ENCODE measurements at places on chromosomes 16 and 17.

DNA sequence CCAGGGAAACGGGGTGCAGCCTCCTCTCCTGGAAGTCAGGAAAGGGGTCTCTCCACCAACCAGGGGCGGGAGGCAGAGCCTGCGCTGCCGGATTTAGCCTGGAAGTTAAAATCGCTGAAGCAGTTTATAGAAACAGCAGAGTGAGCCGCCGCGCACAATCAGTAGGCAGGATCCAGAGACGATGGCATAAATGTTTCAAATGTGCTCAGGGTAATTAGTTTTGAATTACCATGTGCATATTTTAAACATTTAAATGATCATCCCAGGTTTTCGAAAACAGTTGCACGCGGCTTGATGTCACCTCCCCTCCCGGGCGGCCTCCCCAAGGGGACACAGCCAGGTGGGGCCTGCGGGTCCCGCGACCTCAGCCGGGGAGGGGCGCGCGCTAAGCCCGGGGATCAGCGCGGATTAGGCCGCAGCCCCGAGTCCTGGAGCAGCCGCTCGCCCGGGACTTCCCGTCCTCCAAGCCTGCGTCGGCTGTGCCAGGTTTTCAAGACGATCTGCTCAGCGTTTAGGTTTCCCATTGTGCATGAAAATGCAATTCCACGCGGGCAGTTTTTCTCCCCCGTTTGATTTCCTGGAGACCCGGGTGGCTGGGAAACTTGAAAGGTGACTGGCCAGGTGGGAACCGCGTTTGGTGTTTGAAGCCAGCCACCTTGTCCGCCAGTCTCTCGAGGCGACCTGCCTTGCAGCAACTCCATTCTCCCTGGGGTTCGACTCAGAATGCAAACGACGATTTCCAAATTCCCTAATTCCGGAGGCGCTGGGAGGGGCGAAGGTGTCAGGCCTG lies 78.3 kb downstream of the RPA1 start:
- DNase-seq = peak; percentile 13

GRCh38 chr16:4240624-4241023 lies 1.3 kb downstream of the SRL start:
- no peak for DNase-seq

GRCh38 chr16:53771655-53772497 lies 67.9 kb downstream of the FTO start:
- DNase-seq = no peak

DNA sequence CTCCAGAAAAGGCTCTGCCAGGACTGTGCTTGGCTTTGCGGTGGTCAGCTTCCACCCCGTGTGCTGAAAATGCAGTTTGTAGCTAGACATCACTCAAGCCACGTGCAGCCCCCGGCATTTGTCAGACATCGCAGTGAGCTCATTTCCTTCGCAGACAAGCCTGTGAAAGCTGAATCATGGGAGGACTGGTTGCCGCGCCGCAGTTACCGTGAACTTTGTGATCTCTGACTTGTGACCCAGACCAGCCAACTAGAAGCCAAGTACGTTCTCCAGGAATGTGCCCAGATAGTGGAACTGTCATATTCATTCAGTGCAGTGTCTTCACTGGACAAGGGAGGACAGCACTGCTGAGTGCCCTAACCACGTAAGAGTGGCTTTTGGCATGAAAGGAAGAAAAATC lies 58.1 kb downstream of the NDE1 start:
- no peak for DNase-seq

DNA sequence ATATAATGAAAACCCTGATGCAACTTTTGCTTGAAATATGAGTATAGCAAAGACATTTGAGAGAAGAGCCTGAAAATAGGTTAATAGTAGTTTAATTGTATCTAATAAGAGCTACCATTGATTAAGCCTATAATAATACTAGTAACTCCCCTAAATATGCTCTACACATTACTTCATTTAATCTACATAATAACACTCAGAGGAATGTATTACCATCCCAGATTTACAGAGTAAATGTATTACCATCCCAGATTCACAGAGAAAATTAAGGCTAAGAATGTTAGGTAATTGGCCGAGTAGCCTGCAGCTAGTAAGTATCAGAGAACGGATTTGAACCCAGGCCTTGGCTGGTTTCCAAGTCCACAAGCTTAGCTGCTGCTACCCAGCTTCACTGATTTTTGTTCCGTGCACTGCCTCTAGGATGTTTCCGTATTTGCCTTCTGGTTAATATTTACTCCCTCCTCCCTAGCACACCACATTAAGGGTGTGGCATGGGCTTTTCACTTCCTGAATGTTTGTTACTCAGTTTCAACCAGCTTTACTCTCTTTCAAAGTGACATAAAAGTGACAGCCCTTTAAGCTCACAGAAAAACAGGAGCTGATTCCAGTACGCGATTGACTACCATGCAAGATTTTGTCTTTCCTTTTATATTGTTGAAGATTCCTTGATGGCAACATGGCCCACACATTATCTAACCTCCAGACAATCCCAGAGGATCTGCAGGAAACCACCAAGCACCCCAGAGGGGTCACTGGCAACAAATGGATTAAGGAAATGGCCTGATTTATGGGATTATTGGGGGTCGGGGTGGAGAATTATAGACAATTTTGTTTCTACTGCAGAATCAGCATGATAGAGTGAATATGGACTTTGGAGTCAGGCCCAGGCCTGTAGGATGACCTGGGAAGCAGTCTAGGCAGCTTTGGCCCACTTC lies 26.7 kb upstream of the TOX3 start:
- DNase-seq = no peak

GRCh38 chr16:85637061-85637807 lies 24.1 kb downstream of the GSE1 start:
- no peak for DNase-seq

DNA sequence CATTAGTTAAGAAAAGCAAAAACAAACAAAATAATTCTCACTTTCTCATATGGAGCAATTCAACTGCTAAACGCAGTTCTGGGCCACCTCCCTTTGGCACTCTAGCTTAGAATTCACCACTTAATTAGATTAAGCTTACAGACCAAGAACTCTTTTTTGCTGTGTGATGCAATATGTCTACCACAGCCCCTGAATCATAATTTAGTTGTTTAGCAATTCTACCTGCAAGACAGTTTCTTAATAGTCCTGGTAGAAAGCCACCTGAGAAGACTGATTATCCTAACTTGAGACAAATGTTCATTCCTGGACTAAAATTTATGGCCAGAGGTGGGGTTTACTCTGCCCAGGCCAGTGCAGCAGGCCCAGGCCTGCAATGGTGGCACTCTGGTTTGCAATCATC lies 205.9 kb downstream of the HS3ST3A1 start:
- no peak for DNase-seq

GRCh38 chr16:63129411-63130125 lies 1093.3 kb upstream of the CDH8 start:
- no peak for DNase-seq

DNA sequence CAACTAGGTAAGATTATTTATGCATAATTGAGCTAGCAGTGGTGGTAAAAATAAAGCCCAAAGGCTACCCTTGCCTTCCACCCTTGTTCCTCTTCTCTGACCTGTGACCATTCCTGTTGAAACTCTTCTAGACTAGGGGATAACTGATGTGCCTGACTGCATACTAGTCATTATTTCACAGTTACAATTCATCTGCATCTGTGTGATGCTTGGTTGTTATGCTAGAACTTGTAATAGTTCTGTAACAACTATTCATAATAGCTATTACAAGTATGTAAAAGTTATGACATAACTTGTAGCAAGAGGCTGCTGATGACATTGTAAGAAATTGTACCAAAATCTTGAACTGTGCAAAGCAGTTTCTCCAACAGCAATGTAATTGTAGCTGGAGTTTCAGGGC lies 2.4 kb upstream of the VAC14 start:
- no peak for DNase-seq

DNA sequence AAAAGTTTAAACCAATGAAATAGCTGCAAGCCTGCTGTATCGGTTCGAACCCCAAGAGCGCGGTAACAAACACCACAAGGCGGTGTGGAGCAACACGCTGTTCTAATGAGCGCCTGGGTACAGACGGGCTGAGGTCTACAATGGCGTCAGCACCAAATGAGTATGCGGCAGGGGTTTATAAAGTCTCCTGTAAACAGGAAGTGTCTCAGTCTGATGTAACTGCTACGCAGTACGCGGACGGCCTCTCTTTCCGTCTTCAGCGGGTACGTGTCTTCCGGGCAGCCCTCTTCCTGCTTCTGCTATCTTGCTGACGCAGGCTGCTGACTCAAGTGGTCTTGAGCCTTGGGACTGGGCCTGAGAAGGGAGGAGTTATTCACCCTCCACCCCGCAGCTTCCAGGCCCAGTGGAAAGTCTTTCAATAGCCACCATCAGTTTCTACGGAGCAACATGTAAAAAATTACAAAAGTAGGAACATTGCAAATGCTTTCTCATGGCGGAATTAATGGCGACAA lies 40.5 kb upstream of the KCNJ2 start:
- no peak for DNase-seq

GRCh38 chr16:73019457-73020362 lies 28.2 kb downstream of the ZFHX3 start:
- no peak for DNase-seq

DNA sequence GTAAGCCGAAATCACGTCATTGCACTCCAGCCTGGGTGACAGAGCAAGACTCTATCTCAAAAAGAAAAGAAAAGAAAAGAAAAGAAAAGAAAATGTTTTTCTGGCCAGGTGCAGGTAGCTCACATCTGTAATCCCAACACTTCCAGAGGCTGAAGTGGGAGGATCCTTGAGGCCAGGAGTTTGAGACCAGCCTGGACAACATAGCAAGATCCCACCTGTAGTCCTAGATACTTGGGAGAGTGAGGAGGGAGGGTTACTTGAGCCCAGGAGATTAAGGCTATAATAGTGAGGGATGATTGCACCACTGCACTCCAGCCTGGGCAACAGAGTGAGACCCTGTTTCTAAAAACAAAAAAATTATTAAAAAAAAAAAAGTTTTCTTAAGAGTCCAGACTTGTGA lies 2.5 kb upstream of the ATP5MC1 start:
- DNase-seq = no peak

- no peak for DNase-seq
Observed at GRCh38 chr16:57144027-57144426, 41.8 kb downstream of the PSME3IP1 start.

DNA sequence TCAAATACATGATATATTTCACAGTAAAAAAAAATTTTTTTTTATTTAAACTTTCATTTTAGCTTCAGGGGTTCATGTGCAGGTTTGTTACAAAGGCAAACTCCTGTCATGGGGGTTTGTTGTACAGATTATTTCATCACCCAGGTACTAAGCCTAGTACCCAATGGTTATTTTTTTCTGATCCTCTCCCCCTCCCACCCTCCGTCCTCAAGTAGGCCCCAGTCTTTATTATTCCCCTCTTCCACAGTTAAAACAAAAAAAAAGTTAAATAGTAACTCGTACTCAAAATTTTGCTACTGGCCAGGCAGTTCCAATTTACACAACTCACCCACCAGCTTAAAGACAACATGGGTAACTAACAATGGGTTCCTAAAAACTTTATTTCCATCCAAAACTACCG lies 63.9 kb downstream of the WDR59 start:
- DNase-seq = no peak

Measured in activated CD4-positive, alpha-beta T cell treated with anti-CD3 and anti-CD28 coated beads, Interleukin-2, amount 50 U/mL, for 48 hours (primary cell).